ENCODE measurements at places on chromosomes 4 and X.

GRCh38 chr4:69322055-69322454, 41.8 kb downstream of the UGT2B28 start:
- DNase-seq: no peak

DNA sequence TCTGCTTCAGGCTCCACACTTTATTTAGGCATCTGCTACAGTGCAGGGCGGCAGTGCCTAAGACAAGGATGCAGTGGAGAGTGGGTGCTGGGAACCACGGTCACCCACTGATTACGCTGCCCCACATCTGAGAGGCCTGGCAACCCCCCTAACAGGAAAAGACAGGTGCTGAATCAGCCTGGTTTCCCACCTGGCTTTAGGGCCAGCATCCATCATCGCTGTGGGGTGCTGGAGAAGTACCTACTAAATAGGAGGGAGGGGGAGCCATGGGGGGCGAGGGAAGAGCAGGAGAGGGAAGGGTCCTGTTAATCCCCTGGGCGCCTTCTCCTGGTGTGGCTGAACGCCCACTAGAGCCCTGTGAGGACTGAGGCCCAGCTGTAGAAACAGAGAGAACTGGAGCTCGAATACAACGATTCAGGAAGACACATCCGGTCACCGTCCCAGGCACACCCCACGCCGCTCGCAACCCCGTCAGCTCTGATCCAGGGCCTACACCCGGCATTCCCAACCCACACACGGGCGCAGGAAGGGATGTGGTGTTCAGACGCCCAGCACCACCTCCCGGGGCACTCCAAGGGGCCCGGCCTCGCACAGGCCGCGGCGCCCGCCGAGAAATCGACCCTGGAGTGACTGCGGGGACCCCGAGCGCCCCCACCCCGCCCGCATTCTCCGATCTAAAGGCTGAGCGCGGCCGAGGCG, 554 bp downstream of the DCTD start:
- DNase-seq: peak; percentile 1

GRCh38 chr4:70984589-70984988, 8.9 kb upstream of the DCK start:
- DNase-seq: no peak

DNA sequence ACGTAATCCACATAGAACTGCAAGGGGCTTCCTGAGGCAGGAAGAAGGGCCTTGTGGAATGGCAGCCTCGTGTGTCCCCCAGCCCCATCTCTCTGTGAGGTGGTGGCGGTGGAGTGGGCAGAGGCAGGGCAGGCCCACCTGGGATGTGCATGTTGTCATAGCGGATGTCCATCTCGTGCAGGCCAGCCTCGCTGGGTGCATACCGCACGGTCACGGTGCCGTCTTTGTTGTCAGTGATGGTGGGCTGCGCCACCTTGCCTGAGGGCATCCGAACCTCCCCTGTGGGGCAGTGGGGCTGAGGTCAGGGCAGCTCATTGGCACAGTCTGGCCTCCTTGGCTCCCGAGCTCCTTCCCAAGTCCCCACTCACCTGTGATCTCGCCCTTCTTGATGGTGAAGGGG, 20.4 kb downstream of the FLNA start:
- DNase-seq: no peak

DNA sequence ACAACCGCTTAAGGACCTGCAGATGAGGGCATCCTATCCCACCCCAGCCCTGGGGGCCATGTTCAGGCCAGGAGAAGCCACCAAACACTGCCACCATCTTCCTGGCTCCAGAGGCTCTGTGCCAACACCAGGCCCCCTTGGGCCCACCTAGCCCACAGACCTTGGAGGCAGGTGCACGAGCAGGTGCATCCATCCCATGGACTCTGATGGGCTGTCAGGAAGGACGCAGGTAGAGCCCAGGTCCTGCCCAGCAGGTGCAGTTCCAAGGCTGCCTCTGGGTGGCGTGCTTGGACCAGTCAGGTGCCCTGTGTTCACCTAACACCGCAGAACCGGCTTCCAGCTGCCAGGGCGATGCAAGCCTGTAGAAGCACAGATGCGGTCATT, 22.8 kb upstream of the PDE6B start:
- DNase-seq: peak; percentile 38

- DNase-seq: no peak
These were observed 13.3 kb downstream of the CXCR3 start for GRCh38 chrX:71604796-71605568.

DNA sequence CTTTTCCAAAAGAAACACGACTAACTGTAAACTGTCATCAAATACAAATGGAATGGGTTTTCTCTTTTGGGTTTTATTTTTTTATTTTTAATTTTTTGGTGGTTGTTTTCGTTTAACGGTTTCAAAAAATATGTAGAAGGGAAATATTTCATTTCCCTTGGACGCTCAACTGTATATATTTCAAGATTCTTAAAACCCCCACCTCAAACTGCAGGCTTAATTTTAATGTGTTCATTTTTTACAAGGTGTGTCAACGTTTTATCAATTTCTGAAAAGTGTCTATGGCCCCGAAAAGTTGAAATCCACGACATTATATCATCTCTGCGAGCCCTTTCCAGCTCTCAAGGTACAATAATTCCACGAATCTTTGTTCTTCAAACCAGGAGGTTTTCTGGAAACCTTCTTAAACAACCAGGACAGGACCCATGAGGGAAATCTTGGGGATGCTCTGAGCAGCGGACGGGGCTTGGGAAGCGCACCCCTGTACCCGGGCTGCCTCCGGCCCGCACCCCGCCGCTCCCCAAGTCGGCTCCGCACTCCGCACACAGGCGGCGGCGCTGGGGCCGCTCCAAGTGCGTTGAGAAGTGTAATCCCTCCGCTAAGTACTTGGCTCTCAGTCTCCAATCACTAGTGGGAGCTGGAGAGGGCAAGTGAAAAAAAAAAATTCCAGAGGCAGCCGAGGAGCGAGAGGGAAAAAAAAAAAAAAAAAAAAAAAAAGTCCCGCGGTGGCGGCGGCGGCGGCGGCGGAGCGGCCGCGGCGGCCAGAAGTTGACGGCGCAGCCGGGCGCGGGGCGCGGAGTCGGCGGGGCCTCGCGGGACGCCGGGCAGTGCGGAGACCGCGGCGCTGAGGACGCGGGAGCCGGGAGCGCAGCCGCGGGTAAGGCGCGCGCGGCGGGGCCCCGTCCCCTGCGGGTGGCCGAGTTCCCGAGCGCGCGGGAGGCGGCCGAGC, at the start of gene BMPR1B:
Gene BMPR1B, plus strand, starts transcription at position 764 of the 949 bp plus-strand sequence. CDS start 346,470 bp downstream, outside the sequence.
- peak; percentile 7 for DNase-seq

DNA sequence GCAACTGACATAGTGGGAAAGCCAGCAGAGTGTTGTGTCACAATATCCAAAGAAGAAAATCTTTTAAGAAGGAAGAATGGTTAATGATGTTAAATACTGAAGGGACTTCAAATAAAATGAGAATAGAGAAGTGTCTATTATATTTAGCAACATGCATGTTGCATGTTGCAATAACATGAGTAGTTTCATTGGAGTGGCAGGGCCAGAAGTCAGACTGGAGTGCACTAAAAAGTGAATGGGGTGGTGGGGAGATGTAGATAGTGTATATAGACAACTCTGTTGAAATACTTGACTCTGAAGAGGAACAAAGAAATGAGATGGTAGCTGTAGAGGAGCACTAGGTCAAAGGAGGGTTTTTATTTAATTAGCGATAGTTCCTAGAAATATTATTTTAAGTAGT, 9.5 kb upstream of the AMMECR1 start:
- DNase-seq: no peak

DNA sequence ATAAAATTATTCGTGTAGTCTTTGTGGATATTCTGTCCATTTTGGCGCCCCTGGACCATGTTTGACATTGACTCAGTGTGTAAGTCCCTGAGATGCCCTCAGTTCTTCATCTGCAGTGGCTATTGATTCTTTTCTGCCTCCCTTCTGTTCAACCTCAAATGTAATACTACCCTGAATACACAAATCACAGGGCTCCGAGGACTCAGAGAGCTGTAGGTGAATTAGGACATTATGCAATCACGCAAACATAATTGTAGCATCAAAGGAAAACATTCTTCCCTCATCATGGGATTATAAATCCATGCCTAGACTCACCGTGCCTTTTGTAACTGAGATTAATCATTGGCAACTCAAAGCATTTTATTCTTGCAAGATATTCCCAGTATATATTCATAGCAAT, 161.4 kb upstream of the PACRGL start:
- DNase-seq: peak; percentile 18
